Posterior vena cava (tissue), 2 donors: ENCODE measurements at places on chromosomes 7 and 10. TPM values are rescaled to one million over a fixed set of nuclear protein-coding genes. Genes with fewer than 3 reads are reported as not detected.

GRCh38 chr10:132886211-132887099 is 55.9 kb downstream of the CFAP46 start:
- peak; percentile 74 for DNase-seq

DNA sequence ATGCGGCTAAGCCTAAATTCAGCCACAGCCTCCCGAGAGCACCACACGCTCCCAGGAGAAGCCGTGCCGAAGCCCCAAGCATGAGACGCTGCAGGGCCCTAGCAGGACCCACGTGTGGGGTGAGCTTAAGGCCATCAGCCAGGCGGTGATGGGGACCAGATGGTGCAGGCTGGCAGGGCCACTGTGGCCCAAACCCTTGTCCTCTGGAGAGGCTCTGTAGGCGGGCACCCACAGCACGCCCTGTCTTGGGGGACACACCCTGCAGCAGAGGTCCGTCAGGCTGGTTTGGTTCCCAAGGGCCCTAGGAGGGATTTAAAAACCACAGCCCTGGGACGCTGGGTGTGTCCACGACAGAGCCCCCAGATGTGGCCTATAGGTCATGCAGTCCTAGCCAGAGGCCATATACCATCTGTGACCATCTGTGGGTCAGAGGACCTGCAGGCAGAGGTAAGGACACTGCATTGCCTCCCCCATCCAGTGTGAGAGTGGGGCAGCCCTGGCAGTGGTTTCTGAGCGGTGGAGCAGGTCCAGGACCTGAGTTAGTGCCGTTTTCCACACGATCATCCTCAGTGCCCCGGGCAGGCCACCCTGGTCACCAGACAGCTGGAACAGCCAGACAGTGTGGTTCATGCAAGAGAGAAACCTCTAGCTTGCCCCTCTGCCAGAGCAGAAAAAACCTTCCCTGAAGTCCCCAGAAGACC is 39.6 kb upstream of the INPP5A start:
- peak; percentile 65 for DNase-seq

DNA sequence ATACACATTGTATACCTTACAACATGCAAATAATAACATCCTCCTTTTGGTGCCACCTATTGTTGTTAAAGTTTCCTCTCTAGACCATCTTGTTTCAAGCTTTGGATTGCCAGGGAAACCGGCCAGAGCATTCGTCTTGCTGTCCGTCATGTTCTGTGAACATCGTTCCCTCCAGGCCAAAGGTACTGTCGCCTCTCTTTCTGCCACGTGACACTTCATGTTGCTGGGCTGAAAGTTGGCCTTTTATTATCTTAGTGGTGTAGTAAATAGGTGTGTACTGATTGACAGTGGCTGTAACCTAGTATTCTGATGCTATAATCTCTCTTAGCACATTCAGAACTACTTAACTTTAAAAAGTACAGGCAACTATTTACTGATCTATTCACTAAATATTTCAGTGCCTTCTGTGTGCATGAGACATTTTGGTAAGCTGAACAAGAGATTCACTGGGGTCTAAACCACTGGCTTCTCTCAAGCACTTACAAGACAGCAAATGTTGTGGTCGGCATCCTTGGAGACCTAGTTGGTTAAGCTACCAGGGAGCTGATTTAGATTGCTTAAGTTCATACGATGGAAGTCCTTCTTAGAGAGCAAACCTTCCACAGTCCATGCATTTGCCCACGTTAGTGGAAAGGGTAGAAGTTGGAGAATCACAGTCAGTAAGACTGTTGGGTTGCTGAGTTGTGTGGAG is 52.4 kb downstream of the SHH start:
- no peak for DNase-seq

GRCh38 chr7:143258831-143259230 is 4.4 kb upstream of the GSTK1 start:
- no peak for DNase-seq

DNA sequence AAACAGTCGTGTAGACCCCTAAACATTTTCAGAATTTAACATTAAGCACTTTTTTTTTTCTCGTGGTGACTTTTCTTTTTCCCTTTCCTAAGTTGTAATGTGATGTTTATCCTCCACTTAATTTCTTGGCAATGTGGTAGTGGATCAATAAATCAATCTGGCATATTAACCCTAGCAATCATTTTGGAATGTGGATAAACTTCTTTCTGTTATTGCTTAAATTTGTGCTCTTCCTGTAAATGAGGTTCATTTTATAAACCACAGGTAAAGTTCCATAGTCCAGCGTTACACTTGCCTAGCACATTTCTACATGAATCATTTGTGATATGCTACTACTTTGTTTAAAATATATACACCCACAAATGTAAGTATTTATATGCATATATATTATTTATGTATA is 247.4 kb upstream of the ETV1 start:
- DNase-seq: no peak

GRCh38 chr7:19107356-19108146 is 9.9 kb downstream of the TWIST1 start:
- peak; percentile 76 for DNase-seq

DNA sequence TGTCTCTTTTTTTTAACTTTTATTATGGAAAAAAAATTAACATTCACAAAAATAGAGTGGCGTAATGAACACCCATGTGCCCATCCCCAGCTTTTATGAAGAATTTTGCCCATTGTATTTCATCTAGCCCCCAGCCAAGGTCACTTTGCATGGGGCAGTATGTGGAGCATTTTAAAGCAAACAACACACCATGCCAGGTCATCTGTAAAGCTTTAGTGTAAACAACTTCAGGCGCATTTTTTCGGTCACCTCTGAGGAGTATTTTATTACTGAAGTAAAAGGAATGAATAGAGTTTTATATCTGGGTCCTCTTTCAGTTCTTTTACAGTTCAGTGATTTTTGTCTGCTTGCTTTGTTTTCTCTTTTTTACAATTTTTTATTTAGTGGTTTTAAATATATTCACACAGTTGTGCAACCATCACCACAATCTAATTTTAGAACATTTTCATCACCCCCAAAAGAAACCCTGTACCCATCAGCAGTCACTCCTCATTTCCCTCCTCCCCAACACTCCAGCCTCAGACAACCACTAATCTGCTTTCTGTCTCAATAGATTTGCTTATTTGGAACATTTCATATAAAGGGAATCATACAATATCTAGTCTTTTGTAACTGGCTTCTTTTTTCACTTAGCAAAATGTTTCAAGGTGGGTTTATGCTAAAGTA is 87.9 kb downstream of the SLC37A3 start:
- DNase-seq: no peak

DNA sequence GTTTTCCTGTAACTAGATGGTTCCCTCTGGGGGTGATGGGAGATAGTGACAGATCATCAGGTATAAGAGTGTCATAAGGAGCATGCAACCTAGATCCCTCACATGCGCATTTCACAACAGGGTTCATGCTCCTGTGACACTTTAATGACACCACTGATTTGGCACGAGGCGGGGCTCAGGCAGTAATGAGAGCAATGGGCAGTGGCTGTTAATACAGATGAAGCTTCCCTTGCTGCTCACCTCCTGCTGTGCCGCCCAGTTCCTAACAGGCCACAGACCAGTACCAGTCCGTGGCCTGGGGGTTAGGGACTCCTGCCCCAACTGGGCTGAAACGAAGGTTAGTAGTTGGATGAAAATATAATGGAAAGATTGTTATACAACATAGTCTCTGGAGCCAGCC is 201.6 kb upstream of the LRRN3 start:
- DNase-seq: no peak

The PAPOLB gene
- total RNA-seq: 0.19 TPM

The PDCD11 gene
- 22.1 TPM for total RNA-seq

The PNLIP gene
- not detected for total RNA-seq
